ENCODE measurements at places on chromosomes 1 and 21.

GRCh38 chr21:43304206-43304605 is 122.7 kb downstream of the SIK1 start:
- DNase-seq, result no peak

GRCh38 chr1:203289281-203289981 is 15.9 kb upstream of the BTG2 start:
- peak; percentile 83 for DNase-seq

DNA sequence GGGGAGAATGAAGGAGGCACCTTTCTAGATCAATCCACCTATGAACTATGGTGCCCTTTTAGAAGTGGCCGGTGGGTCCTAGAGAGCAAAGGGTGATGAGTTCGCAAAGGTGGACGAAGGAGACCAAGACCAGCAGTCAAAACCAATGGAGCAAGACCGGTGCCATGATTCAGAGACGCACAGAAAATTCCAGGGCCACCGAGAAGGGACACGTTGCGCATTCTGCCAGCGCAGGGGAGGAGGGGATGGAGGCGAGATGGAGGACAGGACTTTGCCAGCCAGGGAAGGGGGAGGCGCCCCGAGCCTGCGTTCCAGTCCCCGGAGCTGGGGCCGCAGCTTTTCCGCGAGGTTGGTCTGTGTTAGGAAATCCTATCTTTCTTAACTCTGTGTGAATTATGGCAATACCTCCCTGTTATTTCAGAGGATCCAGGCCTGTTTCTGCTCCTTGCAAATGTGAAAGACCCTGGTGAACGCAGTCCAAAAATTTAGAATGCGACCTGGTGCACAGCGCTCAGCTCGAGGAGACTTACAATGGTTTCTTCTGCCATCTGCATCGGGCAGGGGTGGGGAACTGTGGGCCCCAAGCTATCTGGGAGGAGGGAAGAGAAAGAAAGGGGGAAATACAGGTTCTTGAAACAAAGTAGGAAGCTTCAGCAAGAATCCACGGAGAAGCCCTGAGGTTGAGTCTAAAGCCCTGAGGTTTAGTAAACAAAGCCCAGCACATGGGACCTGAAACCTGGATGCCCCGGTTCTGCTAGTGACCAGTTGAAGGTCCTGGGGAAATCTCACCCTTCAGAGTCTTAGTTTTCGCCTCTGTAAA is 129.4 kb downstream of the MRPS6 start:
- no peak for DNase-seq

DNA sequence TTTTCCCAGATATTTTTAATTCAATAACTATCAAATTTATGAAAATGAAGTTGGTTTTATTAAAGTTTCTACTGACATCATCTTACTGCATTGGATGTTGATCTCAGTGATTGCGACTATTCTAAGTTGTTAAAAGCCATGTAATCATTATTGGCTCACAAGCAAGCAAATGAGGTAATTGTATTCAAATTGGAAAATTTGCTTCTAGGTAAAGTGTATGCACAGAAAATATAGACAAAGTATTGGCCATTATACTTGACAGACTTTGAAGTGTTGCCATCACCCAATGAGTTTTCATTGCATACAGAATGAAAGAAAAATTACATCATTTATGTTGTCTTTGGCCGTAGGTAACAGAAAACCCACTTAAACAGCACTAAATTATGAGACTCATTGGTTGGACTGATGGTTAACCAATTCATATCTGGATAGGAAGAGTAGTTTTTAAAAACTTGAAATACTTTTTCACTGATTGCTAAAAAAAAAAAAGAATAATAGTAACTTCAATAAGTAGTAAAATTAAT is 299.2 kb downstream of the USP25 start:
- no peak for DNase-seq

- DNase-seq, result no peak
Measured at GRCh38 chr1:182842265-182842664, 3.1 kb downstream of the DHX9 start.

GRCh38 chr1:6123816-6124215 is 56.3 kb downstream of the CHD5 start:
- no peak for DNase-seq

DNA sequence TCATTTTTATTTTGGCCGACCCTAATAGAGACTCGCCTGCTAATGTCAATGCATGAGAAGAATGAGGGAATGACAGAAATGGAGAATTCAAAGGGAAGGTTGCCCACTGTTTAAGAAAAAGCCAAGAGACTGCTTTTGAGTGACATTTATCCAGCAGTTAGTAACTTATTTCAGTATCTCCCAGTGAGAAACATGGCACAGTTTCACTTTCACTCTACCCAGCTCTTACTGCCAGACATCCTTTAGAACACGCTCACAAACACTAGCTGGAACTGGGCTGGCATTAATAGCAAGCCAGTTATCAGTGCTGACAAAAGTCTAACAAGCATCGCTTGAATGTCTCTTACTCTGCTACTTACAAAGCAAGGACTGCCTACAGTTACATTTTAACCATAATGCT is 8.5 kb downstream of the GGPS1 start:
- DNase-seq, result no peak

DNA sequence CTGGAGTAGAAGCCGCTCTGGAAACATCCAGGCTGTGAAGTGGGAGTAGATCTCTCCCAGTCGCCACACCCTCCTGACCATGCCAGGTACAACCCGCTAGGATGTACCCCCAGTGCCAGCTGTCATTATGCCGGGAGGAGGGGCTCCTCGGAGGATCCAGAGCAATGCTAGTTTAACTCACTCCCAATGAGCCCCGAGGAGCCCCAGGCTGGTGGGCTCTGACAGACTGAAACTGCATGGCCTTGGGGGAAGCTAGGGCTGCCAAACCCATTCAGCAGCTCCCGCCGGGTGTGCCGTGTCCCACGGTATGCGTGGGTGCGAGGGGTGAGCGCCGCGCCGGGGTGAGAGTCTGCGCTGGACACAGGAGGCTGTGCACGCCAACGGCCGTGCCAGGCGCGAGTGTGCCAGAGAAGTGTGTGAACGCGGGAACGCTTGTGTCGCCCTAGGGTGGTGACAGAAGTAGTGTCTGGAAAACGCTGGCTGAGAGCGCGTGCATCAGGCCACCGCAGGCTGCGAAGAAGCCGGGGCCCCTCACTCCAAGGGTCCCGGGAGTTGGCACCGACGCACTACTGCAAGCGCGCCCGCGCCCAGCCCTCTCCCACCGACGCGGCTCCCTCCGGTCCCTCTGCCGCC is 177.1 kb upstream of the EDN2 start:
- DNase-seq, result no peak

GRCh38 chr1:178483251-178483957 is 13.4 kb downstream of the CLEC20A start:
- DNase-seq, result no peak

DNA sequence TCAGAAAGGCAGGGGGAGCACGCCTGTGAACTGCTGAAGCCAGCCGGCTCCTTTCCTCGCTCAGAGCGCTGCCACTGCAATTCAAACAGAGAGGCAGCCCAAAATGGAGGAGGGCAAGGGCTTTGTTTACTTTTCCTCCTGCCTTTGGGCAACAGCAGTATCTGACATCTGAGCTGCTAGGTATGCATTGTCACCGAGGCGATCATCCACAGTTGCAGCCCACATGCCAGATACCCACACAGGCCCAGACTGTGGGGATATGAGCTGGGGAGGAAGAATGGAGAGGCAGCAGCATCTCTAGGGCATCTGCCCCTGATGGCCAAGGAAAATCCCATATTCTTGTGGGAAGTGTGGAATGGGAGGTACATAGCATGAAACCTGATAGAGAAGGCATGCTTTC is 357.1 kb downstream of the BARHL2 start:
- no peak for DNase-seq

DNA sequence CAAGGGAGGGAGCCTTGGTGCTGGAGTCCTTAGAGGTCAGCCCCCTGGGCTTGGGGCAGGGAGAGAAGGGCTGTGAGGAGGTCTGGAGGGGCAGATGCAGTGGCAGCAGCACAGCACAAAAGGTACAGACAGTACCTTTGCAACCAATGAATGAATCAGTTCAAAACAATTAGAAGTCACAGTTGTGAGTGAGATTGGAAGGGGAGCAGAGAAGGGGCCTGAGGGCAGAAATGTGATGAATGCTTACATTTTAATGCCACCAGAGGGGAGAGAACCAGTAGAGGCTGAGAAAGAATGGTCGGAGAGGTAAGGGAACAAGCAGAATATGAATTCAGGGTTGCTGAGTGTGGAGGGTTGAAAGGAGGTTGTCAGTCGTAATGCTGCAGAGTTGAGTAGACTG is 24.2 kb downstream of the CAMTA1 start:
- DNase-seq, result no peak

- no peak for DNase-seq
Measured at GRCh38 chr1:112938210-112938609, 17.8 kb downstream of the SLC16A1 start.

DNA sequence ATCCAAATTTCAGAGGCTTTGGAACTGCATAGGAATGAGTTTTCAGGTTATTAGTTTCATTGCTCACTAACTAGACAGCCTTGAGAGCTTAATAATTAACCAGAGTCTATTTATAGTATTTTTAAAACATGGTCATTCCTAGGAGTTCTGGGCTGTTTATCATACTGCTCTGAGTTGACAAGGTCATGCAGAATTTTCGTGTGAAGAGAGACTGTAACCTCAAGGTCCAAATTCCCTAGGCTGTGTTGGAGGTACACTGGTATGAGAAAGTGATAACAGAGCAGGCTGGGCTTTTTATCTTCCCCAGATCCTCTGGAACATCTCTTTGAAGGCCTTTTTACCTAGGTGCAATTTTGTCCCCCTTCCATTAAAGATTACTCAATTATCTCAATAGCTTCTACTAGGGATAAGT is 736.3 kb downstream of the LTN1 start:
- DNase-seq, result no peak

GRCh38 chr21:46667741-46668380 is 32.4 kb downstream of the PRMT2 start:
- DNase-seq, result no peak

DNA sequence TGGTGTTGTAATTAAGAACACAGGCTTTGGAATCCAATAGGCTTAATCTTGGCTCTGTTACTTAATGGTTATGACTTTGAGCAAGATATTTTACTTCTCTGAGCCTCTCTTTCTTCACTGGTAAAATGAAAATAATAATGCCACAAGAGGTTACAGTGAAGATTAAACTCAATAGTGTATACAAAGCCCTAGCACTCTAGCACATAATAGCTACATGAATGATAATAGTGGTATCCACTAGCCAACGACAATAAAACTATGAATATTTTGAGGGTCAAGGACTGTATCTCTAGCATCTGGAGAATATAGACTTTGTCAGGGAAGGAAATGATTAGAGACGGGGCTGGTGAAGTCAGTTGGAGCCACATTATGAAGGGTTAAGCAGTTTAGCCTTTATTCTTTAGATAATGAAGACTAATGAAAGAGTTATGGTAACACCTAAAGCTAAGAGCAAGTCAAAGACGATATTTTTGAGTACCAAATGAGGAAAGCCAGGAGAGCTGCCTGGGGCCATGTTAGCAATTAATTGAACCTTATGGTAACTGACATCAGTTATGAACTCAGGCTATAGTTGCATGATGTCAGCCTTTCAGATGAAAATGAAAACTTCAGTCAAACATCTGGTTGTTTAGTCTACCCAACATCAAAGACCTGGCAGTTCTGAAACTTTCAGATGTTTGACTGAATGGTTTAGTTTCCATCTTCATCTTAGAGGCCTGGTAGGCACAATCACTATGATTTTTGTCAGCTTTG is 32.8 kb upstream of the RNF11 start:
- DNase-seq, result peak; percentile 5

- DNase-seq, result no peak
Measured at GRCh38 chr1:9193233-9193625, 41.3 kb upstream of the H6PD start.

- no peak for DNase-seq
Measured at GRCh38 chr21:44405091-44405947, 50.0 kb upstream of the LRRC3 start.

GRCh38 chr1:197614916-197615692 is 160.2 kb downstream of the DENND1B start:
- peak; percentile 27 for DNase-seq

DNA sequence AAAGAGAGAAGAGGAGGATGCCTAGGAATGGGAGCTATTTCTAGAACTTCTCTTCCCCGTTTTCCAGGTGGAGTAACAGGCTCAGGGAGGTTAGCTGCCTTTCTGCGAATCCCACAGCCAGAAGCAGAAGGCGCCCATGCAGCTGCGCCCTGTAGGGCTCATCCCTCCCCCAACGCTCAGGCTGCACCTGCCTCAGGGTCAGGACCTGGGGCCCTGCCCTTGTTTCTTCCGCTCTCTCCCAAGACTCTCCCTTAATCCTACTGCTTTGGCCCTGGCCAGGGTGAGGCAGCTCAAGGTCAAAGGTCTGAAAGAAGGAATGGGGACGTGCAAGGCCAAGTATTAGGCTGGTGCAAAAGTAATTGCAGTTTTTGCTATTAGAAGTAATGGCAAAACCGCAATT is 30.5 kb upstream of the PADI2 start:
- no peak for DNase-seq

DNA sequence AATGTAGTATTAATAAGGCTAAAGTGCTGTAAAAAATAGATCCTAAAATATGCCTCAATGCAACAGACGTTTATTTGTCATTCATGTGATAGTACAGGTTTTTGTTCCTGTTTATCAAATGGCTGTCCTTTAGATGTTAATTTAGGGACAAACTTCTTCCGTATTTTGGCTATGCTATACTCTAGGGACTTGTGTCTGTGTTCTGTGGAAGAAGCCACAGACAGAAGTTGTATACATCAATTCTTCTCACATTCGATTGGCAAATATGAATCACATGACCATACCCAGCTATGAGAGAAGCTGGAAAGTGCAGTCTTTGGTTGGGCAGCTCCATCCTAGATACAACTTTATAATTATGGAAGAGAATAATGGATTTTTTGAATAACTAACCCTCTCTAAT is 232.7 kb upstream of the SNX7 start:
- no peak for DNase-seq

- no peak for DNase-seq
Measured at GRCh38 chr1:7281821-7282220, 489.3 kb upstream of the VAMP3 start.

DNA sequence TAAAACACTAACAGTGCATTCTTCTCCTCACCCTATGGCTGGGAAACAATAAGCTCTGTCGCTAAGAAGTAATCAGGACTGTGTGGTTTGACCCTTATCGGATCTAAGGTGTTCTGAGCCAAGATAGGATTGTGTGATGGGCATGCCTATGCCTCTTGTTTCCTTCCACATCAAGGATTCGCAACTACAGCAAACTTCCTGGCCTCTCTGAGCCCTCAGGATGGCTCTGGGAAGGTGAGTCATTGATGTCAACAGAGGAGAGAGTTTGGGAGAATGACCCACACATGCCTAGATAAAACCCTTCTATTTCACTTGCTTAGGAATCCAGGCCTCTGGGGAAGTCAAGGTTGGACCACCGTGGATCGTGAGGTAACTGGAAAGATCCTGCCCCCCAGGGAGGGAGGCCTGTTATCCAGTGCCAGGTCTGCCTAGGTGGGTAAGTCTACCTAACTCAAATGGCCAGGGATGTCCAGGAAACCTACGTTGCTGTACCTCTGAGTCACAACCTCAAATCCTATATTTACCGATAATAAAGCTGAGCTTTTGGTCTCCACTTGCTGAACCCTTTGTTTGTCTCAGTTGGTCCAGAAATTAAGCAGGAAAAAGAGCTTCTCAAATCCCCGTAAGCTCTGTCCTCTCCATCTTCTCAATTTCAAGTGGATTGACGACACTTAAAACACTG is 27.4 kb downstream of the TIAM1 start:
- no peak for DNase-seq

All from T-helper 1 cell (primary cell).